ENCODE measurements at places on chromosomes 2 and 18.

DNA sequence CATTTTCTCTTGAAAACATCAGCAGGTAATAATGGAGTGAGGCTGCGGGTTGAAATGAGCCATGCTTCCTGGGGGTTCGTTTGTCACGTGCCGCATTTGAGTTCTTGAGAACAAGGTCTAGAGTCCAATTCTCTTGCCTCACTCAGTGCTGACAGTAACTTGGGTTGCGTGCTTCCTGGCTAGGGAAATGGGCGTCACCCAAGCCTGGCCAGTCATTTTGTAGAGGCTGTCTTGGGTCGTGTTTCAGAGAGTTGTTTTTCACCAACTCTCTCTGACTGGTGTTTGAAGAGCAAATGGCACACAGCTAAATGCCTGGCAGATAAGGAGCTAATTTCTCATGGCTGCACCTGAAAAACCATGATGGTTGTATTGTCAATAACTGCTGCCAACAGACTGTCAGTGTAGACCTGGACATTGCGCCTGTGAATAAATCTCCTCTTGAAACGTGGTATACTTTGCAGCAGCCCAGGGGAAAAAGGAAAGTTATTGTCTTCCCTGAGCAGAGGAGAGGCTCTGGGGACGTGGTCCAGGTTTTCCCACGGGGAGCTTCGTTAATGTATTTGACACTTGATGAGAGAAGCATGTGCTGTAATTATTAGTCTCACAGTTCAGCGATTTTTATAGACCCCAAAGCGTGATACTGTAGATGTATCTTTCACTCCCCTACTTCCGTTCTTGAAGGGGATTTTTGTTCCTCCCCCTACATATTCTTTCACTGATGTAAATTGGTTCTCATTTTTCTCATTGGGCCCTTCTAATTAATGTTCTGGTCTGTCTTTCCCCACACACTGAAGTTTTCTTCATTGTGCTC lies 196.0 kb downstream of the FHOD3 start:
- no peak for DNase-seq

DNA sequence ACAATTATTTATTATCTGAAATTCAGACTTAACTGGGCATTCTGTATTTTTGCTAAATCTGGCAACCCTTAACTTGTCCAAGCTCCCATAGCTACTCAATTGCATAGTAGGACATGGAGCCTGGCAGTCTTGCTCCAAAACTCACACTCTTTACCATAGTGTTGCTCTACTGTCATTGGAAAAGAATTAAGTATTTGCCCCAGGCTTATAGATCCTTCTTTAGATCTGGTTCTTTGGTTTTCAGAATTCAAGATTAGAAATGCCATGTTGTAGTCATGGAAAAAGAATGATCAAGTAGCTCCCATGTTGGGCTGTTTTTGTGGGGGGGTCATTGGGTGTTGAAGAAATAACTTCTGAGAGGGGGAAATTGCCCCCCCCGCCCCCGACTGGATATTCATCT lies 240.9 kb downstream of the WDPCP start:
- no peak for DNase-seq

- DNase-seq = no peak
Measured at GRCh38 chr18:76169733-76170132, 325.3 kb downstream of the ZNF516 start.

DNA sequence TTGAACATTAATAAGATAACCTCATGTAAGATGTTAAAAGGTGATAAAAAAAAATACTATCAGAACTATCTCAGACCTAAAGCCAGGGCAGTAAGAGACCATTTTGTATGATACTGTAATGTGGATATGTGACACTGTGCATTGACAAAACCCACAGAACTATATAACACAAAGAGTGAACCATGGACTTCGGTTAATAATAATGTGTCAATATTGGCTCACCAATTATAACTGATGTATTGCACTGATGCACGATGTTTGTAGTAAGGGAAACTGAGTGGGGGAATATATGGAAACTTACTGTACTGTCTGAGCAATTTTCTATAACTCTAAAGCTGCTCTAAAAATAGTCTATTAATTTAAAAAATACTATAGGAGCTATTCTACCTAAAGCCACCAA lies 40.7 kb upstream of the PARD3B start:
- DNase-seq = no peak

GRCh38 chr2:95260028-95261023 lies 13.9 kb upstream of the PROM2 start:
- DNase-seq = no peak

GRCh38 chr2:95057535-95058370 lies 32.2 kb downstream of the MAL start:
- DNase-seq = no peak

GRCh38 chr18:56382541-56382940 lies 255.9 kb downstream of the TXNL1 start:
- no peak for DNase-seq

DNA sequence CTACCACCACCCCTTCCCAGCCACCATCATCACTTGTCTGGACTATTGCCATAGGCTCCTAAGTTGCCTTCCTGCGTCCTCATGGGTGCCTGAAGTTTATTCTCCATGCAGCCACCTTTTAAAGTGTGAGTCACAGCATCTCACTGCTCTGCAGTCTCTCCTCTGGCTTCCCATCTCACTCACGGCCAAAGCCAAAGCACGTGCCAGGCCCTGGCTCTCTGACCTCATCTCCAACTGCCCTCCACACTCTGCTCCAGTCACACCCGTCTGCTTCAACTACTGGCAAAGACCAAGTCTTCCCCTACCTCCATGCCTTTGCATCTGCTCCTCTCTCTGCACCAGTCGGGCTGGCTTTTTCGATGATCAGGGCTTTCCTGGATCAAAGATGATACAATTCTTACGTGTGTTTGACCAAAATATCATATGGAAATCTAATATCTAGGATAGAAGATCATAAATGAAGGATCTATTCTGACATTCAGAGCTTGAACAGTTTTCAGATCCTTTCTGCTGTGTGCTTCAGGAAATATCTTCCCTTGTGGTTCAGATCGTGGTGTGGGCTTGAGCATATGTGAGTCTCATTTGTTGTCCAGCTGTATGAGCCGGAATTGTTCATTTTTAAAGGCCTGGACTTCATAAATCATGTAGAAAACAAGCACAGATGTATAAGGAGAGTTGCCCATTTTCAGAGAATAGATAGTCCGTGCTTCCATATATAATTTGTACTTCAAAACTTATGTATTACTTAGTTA lies 175.6 kb downstream of the PRKCE start:
- DNase-seq = no peak

DNA sequence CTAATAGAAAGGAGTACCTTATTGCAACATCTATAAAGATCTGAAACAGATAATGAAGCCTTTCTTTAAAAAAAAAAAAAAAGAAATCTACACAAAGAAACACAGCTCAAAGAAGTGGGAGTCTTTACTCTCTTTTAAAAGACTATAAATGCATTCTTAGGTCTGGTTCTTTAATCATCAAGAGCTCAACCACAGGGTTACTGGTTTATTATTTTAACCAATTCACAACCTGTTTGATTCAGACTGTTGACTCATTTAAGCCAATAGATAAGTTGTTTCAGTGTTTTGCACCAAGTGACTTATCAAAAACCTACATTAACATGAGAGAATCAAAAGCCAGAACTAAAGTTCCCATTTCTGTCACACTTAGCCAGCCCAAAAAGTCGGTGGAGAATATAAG lies 93.1 kb downstream of the TCF4 start:
- no peak for DNase-seq

GRCh38 chr2:190911813-190912212 lies 31.2 kb downstream of the GLS start:
- no peak for DNase-seq

DNA sequence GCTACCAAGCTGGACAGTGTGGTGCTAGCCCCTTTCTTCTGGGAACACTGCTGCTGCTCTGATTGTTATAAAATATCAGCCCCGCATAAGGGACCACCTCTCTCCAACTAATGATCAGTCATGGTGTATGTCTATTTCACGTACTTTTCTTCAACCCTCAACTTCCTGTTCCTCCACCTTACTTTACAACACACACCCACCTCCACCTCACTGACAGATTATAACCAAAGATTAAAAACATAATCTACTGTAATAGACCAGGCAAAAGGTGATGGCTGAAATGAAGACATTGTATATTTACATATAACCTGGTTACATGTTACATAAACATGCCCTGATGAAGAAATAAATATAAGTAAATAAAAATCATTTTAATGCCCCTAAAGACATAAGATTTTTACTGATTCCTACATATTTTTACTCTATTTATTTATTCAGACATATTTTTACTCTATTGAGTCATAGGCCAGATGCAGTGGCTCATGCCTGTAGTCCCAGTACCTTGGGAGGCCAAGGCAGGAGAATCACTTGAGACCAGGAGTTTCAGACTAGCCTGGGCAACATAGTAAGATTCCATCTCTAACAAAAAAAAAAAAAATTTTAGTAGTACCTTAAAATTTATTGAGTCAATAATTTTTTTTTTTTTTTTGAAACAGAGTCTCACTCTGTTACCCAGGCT lies 12.8 kb downstream of the STK39 start:
- no peak for DNase-seq

GRCh38 chr2:527581-527980 lies 149.6 kb downstream of the TMEM18 start:
- no peak for DNase-seq

DNA sequence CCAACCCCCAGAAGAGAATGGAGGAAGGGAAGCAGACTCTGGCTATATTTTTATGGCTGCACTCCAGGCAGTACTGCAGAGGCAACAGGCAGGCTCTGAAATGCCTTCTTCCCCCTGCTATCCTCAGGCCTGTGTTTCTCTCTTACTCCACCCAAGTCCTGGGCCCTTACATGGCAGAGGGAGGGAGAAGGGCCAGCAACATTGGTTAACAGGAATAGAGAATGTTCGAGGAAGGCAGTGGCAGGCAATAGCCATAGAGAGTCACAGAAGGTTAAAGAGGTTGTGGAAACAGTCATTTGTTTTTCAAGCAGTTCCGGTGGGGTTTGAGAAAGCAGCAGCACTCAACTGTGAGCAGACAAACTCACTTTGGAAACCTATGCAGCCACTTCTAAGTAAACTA lies 15.1 kb upstream of the DARS1 start:
- no peak for DNase-seq

DNA sequence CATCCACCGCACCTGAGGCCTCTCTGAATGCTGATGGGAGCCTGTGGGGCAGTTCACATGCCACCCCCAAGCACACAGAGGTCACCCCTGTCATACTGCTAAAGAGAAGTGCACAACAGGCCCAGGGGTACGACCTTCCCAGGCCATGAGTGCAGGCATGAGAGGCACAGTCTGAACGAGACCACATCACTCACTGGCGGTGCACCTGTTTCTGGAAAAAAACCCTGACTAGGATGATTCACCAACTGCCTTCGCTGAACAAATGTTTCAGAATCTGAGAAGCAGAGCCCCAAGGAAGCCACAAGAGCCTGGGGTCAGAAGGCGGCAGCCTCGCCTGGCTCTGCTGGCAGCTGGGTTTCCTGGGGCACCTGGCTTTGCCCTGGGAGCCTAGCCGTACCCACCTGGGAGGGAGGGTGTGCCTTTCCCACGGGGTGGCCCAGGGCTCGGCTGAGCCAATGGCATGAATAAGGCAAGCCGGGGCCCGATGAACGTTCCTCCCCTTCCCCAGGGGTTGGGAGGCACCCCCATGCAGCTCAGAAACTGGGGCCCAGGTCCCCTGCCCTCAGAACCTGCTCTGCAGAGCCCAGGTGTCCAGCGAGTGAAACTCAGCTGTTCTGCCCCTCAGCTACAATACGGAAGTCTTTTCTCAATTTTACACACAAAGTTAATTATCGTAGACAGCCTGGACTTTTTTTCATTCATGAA lies 73.8 kb downstream of the HDAC4 start:
- no peak for DNase-seq

- DNase-seq = no peak
Measured at GRCh38 chr2:218003281-218003944, 618 bp upstream of the TNS1 start.

- no peak for DNase-seq
Measured at GRCh38 chr18:80213182-80213581, 34.1 kb downstream of the PARD6G start.

DNA sequence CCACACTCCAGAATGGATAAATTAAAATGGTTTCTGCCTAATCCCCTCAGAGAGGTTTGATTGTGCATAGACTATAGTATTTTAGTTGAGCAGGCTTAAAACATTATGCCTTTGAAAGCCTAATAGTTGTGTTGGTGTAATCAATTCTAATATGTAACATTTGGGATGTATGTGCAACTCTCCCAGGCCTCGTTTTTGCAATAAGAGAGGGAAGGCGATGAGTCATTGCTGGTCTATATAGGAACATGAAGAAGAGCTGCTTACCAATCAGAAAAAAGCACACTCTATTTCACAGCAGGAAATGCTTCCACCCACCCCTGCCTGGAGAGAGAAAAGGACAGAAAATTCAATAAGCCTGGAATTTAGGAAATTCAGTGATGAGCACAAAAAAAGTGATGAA lies 1424.0 kb upstream of the PIK3C3 start:
- DNase-seq = no peak

GRCh38 chr18:74994502-74995418 lies 214.2 kb downstream of the PTGR3 start:
- DNase-seq = peak; percentile 13

DNA sequence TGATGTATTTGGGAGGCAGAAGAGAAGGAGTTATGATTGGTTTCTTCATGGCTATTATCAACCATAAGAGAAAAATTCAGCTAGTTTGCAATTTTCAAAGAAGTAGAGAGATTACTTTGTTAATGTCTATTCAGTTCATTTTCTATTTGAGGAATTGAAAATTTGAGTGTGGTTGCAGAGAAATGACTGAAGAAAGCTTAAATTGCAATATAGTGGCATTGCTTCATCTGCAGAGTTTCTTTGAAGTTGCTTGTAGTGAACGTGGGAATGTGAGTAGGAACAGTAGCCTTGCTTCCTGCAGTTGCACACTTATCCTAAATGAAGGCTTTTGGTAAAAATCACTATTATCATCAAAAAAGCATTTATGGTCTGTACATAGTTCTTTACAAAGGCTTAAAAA lies 14.7 kb upstream of the CYRIA start:
- no peak for DNase-seq

Data from stimulated activated CD8-positive, alpha-beta memory T cell treated with anti-CD3 and anti-CD28 coated beads, Interleukin-15, amount 100 ng/mL, for 24 hours (primary cell).